Karpas-422 (cell line): ENCODE measurements at places on chromosomes 12 and 14. TPM values are rescaled to one million over a fixed set of nuclear protein-coding genes. Genes with fewer than 3 reads are reported as not detected.

- H3K27ac ChIP-seq = no peak overlapping the region
- H3K27me3 ChIP-seq = no peaks in the 10 kb centered on the region
- no peaks in the 10 kb centered on the region for H3K4me1 ChIP-seq
- no peak overlapping the region for H3K4me3 ChIP-seq
- H3K36me3 ChIP-seq = no peaks in the 10 kb centered on the region
These were observed 535.7 kb upstream of the FBXO33 start for GRCh38 chr14:39967885-39968284.

DNA sequence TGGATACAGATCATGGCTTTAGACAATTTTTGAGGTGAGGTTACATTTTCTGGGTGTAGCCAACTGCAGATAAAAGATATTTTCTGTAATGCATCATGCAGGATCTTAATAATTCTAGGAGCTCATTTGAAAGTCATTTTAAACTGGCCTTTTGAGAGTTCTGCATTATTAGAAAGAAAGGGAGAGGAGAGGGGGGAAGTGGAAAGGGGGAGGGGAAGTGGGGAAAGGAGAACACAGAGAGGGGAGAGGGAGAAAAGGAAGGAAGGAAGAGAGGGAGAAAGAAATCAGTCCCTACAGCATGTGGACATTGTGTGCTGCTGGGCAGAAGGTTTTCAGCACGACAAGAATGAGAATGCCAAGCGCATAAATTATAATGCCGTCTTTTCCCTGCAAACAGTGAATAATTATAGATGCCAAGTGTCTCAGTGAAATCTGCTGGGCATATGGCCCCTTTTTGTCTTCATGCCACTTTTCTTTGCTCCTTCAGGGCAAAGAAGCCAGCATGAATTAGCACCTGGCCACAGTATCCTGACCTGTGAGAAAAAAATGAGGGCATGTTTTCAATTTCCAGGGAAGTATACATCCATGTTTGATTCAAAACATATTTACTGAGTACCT, 22.7 kb upstream of the PPP2R5C start:
- no peak overlapping the region for H3K27ac ChIP-seq
- DNase-seq = no peak
- H3K36me3 ChIP-seq = no peaks in the 10 kb centered on the region; the same call in 1 of the 2 replicates
- H3K4me1 ChIP-seq = peaks cover 3% of the 10 kb centered on the region; the same call in 1 of the 2 replicates
- no peaks in the 10 kb centered on the region; the same call in 1 of the 2 replicates for H3K27me3 ChIP-seq

DNA sequence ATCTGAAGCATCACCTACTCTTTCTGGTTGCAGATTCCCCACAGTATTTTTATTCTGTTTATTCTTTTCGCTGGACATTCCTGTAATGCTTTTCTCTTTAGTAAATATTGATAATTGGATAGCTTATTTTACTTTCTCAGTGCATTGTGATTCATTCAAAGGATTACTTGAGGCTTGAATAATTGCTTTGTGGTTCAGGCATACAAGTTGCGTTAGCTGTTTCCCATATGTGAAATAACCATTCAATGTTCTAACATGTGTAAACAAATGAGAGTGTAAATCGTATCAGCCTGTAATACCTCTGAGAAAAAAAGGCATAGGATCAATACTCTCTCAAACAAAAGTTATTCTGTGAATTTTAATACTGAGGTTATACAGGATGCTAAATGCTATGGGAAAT, 1004.2 kb upstream of the SEL1L start:
- no peak overlapping the region for H3K4me3 ChIP-seq
- no peaks in the 10 kb centered on the region for H3K27me3 ChIP-seq
- no peak overlapping the region for H3K27ac ChIP-seq
- H3K4me1 ChIP-seq = no peaks in the 10 kb centered on the region

GRCh38 chr12:77133566-77133965, 68.2 kb upstream of the E2F7 start:
- no peaks in the 10 kb centered on the region for H3K27me3 ChIP-seq
- DNase-seq = peak; percentile 79
- no peak overlapping the region for H3K27ac ChIP-seq

- H3K4me1 ChIP-seq = no peaks in the 10 kb centered on the region
- no peak overlapping the region for H3K27ac ChIP-seq
- H3K27me3 ChIP-seq = no peaks in the 10 kb centered on the region
- no peak for DNase-seq
These were observed 155.3 kb downstream of the PDE3A start for GRCh38 chr12:20523658-20524057.

GRCh38 chr14:75946785-75947184, 35.0 kb downstream of the TGFB3 start:
- no peak overlapping the region for H3K27ac ChIP-seq
- no peaks in the 10 kb centered on the region for H3K4me1 ChIP-seq
- no peaks in the 10 kb centered on the region for H3K27me3 ChIP-seq
- no peak for DNase-seq
- H3K4me3 ChIP-seq = no peak overlapping the region
- H3K36me3 ChIP-seq = no peaks in the 10 kb centered on the region

- no peaks in the 10 kb centered on the region; the same call in 1 of the 2 replicates for H3K27me3 ChIP-seq
- H3K27ac ChIP-seq = no peak overlapping the region
- no peaks in the 10 kb centered on the region for H3K36me3 ChIP-seq
- H3K4me1 ChIP-seq = peaks cover under 1% of the 10 kb centered on the region; the same call in 1 of the 2 replicates
- no peak overlapping the region for H3K4me3 ChIP-seq
- no peak for DNase-seq
These were observed 140.0 kb downstream of the DAD1 start for GRCh38 chr14:22448905-22449599.

GRCh38 chr12:82793751-82794281, 107.1 kb downstream of the TMTC2 start:
- H3K27me3 ChIP-seq = no peaks in the 10 kb centered on the region
- no peak overlapping the region for H3K27ac ChIP-seq
- H3K4me1 ChIP-seq = no peaks in the 10 kb centered on the region
- no peaks in the 10 kb centered on the region for H3K36me3 ChIP-seq

- DNase-seq = no peak
- no peak within 1 kb of the TSS for H3K4me3 ChIP-seq
- H3K4me1 ChIP-seq = no peaks in the 10 kb centered on the region
- no peaks in the 10 kb centered on the region for H3K36me3 ChIP-seq
- no peaks in the 10 kb centered on the region for H3K27me3 ChIP-seq
These were observed at the start of gene PLEKHG3 for GRCh38 chr14:64704143-64704742. Gene PLEKHG3 (plus strand): TSS chr14:64704424. CDS start chr14:64727632, 23,208 bp downstream.

DNA sequence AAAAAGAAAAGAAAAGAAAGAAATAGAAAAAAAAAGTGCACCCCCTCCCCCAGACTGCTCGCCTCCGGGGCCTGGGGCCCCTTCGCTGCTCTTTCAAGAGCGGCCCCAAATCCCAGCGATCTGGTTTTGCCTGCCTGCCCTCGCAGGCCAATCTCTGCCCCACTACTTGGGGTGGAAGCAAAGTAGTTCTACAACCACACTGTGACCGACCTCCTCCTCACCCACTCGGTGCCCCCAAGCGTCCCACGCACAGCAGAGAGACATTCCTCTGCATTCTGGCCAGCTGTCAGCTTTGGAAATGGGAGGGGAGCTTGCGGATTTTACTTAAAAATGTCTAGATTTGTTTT, 2.4 kb upstream of the TBX3 start:
- DNase-seq = no peak
- no peak overlapping the region for H3K27ac ChIP-seq
- H3K27me3 ChIP-seq = no peaks in the 10 kb centered on the region
- H3K36me3 ChIP-seq = no peaks in the 10 kb centered on the region
- H3K4me3 ChIP-seq = no peak overlapping the region

DNA sequence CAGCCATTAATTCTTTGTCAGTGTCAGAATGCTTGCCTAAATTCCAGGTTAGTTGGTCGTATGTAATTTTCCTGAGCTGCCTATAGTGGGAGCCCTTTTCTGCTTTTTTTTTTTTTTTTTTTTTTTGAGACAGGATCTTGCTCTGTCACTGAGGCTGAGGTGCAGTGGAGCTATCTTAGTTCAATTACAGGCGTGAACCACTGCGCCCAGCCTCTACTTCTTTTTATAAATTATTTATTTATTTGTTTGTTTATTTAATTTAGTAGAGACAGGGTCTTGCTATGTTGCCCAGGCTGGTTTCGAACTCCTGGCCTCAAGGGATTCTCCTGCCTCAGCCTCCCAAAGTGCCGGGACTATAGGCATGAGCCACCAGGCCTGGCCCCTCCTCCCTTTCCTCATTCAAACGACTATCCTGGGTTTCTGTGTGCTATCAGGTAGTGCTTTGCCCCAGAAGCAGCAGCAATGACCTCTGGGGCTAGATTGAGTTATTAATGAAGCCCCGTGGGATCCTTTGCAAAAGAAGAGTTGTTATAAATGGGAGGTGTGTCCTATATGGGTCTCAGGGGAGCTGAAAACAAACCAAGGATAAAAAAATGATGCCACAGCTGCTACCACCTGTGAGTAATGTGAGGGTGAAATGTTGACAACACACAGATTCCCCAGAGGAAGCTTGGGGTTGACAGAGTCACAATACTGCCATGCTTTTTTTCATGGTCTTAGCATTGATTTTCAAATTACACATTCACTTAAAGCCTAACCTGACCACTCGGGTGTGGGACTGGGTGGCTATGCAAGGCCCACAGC, 34.6 kb upstream of the NFKBIA start:
- no peaks in the 10 kb centered on the region for H3K27me3 ChIP-seq
- peaks cover 18% of the 10 kb centered on the region for H3K4me1 ChIP-seq
- peak overlapping the region; percentile 11; the same call in 1 of the 2 replicates for H3K27ac ChIP-seq
- peak overlapping the region; percentile 20; the same call in 1 of the 2 replicates for H3K4me3 ChIP-seq
- DNase-seq = peak; percentile 93

Gene ADAM21
- 0.56 TPM in 1 of 2 replicates, not detected in the other for total RNA-seq

Gene LIN7A
- total RNA-seq = 0.04 and 0.15 TPM in 2 replicates

Gene BHLHE41
- total RNA-seq = 1.6 and 2.2 TPM in 2 replicates

Gene HECTD4
- 28.0 and 32.5 TPM in 2 replicates for total RNA-seq

Gene SLC4A8
- total RNA-seq = 0.43 and 9.1 TPM in 2 replicates

Gene LRCOL1
- not detected in 2 replicates for total RNA-seq

Gene HELB
- 4.4 and 7.7 TPM in 2 replicates for total RNA-seq

Gene PTPRO
- total RNA-seq = 0.11 TPM in 1 of 2 replicates, not detected in the other

Gene FBLN5
- not detected in 2 replicates for total RNA-seq
